ENCODE measurements at places on chromosomes 5 and 9. TPM values are rescaled to one million over a fixed set of nuclear protein-coding genes. Genes with fewer than 3 reads are reported as not detected.

Gene NSUN2
- 63.2 TPM for total RNA-seq

- no peak for DNase-seq
These were observed 78.4 kb downstream of the MAP1B start for GRCh38 chr5:72185496-72186329.

Gene EDIL3
- total RNA-seq, result 227 TPM

DNA sequence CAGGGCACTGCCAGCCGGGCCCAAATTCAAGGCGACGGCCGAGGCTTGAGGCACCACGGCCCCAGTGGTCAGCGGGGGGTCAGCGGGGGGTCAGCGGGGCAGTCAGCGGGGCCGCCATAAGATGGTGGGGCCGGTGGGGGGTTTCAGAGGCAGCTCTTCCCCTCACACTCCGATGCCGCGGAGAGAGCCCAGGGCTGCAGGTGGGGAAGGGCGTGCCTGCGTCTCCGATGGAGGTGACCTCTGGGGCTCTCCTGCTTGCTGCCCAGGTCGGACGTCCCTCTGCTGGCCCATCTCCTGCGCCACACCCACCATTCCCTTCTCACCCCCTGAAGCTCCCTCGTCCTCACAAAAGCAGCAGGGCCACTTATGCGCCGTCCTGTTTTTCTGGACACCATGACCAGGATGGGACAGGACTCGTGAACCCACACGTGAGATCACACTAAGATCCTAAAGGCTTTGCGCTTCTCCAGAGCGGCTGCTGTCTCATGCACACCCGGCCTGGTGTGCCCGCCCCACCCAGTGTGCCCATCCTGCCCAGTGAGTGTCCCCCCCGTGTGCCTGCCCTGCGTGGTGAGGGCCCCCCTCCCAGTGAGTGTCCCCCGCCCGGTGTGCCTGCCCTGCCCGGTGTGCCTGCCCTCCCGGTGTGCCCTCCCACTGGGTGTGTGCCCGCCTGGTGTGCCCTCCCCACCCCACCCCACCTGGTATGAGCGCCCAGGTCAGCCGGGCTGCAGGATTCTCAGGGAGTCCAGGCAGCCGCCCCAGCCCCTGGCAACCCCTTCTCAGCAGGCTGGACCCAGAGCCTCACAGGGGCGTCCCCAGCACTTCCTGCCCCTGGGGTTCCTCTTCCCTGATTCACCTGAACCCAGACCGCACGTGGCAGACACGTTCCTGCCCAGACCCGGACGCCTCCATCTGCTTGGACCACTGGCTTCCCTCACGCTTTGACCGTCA is 48.7 kb upstream of the NKD2 start:
- DNase-seq, result no peak

Gene SLC25A2
- not detected for total RNA-seq

Gene WDR38
- total RNA-seq, result not detected

Gene NRG2
- total RNA-seq, result 0.14 TPM

Gene NDST1
- total RNA-seq, result 18.8 TPM

DNA sequence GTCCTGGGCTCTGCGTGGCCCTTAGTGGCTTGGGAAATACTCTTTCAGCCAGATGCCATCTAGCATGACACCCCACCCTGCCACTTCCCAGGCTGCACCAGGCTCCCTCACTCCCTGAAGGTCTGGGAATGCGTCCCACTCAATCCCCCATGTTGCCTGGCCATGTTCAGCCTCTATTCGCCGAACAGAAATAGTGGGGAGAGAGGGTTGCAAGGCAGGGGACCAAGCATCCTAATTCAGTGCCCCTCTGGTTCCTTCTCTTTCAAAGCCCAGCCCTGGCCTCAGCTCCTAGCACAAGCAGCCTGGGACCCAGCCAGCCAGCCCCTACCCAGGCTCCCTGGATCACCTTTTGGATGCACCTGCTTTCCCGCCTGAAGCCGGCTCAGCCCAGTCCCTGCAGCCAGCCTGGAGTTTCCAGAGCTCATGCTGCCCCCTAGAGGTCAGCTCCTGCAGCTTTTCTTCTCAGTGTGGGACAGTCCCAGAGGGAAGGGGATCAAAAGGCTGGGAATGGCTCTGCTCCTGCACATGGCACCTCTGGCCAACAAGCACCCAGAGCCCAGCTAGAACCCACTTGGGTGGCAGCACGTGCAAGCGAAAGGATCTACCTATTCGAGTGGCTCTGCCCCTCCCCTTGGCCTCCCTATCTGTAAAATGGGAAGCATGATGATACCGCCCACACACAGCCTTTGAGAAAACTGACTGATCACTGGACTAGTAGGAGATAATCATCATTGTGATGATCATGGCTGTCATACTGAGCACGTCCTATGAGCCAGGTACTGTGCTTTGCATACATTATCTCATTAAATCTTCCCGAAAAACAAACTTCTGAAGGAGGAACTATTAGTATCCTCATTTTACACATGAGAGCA is 48.7 kb upstream of the C5orf58 start:
- peak; percentile 41 for DNase-seq

Gene RBM27
- total RNA-seq, result 15.7 TPM

Gene PCDHB10
- 4.5 TPM for total RNA-seq

GRCh38 chr9:22913026-22913425 is 466.4 kb downstream of the DMRTA1 start:
- DNase-seq, result peak; percentile 2

Gene LHFPL2
- total RNA-seq, result 22.2 TPM

Gene CDHR2
- total RNA-seq, result not detected

Gene MRRF
- 77.7 TPM for total RNA-seq

GRCh38 chr5:7073666-7074065 is 322.3 kb upstream of the ADCY2 start:
- DNase-seq, result no peak

DNA sequence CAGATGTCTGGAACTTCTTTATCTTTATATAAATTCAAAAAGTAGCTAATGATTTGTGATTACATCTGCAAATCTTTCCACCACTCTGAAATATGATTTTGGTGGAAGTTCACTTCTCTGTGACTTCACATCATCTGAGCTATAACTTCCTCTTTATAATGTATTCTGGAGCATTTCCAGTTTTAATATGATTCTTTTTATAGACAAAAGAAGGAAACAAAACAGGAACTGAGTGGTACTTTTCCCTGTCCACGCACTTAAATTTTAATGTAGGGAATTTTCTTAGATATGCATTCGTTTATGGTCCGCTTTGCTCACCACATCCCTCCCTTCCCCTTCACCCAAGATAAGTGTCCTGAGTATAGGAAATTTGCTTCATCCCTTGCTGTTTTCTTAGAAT is 333.5 kb downstream of the CHSY3 start:
- no peak for DNase-seq

All from H4 (cell line).